NCI-H1930 (cell line): ENCODE measurements at places on chromosomes 13 and 19.
A peak's percentile ranks its signal among the peaks of the same experiment; 100 is the strongest.

- DNase-seq = no peak
Measured at GRCh38 chr19:1166872-1167573, 7.0 kb downstream of the SBNO2 start.

GRCh38 chr13:67859904-67860303 is 629.8 kb upstream of the PCDH9 start:
- DNase-seq = no peak

DNA sequence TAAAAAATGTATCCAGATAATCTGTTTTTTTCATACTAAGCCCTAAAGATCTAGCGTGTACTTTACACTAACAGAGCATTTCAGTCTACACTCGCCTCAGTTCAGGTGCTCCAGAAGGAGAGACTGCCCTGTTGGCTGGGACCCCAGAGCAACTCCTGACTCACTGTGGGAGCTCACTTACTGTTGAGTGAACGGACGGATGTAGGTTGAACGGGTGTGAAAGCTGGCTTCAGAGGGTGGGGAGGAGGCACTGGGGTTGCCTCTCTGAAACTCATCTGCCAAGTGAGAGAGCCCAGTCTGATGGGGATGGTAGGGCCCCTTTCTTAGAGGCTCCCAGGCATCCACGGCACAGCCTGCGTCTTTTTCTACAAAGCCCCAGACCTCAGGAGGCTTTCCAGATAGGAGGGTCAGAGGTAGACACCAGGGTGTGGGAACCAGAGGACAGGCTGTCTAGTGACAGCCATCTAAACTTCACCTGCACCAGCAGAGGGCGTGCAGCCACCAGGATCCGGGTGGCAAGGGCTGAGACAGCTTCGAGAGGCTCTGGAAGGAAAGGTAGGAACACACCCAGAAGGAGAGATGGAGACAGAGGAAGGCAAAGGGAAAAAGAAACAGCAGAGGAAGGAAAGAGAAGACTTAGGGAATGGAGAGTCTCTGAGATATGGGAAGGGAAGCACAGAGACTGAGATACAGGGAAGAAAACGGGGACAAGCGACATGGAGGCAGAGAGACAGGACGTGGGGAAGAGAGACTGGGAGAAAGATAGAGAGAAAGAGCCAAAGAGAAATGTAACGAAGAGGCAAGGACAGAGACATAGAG is 3.7 kb downstream of the KASH5 start:
- peak; percentile 85 for DNase-seq

GRCh38 chr19:2242092-2242537 is 5.5 kb downstream of the SF3A2 start:
- DNase-seq = no peak

GRCh38 chr13:97212601-97213040 is 9.5 kb upstream of the MBNL2 start:
- no peak for DNase-seq

GRCh38 chr19:32831611-32832010 is 38.0 kb downstream of the SLC7A9 start:
- DNase-seq = no peak

- no peak for DNase-seq
Measured at GRCh38 chr13:101728615-101729014, 276.1 kb downstream of the ITGBL1 start.

GRCh38 chr19:49059053-49059452 is 1.5 kb upstream of the CGB7 start:
- DNase-seq = no peak

DNA sequence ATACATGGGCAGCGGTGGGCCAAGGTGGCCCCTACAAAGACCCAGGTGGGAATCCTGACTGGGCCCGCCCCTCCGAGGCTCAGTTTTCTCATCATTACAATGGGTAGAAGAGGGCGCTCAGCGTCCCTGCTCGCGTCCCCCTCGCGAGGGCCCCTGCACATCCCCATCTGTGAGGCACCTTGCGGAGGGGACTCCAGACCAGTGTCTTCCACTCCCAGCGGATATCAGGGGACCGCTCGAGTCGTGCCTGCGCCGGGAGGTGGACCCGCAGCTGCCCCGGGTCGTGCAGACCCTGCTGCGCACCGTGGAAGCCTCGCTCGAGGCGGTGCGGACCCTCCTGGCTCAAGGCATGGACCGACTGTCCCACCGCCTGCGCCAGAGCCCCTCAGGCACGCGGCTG is 15.3 kb upstream of the COLGALT1 start:
- DNase-seq = no peak

DNA sequence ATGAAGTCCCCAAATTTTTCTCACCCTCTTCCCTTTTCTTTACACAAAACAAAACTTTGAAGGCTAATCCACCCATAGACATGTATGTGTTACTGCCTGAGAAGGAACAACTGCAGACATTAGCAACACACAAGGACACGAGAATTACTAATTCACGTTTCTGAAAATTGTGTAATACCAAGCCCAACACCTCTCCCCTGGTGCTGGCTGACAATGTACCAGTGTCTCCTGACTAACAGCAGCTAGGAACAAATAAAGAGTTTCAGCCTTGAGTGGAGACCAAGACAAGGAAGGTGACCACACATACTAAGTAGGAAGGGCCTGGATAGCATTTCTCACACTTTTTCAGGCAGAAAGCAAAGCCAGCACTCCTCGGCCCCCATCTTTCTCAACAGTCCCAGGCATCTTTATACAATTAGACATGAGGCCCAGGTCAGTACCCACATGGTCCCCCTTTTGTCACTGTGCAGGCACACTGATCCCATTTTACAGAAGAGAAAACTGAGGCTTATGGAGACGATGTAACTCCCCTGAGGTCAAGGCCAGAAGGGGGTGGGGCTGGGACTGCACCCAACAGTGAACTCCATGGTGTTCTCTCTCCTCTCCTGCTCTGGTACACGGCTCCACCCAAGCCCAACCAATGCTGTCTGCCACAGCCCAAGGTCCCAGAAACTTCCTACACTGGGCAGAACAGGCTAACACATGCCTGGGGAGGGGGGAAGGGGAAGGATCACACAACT is 8.7 kb downstream of the BRD4 start:
- DNase-seq = no peak

DNA sequence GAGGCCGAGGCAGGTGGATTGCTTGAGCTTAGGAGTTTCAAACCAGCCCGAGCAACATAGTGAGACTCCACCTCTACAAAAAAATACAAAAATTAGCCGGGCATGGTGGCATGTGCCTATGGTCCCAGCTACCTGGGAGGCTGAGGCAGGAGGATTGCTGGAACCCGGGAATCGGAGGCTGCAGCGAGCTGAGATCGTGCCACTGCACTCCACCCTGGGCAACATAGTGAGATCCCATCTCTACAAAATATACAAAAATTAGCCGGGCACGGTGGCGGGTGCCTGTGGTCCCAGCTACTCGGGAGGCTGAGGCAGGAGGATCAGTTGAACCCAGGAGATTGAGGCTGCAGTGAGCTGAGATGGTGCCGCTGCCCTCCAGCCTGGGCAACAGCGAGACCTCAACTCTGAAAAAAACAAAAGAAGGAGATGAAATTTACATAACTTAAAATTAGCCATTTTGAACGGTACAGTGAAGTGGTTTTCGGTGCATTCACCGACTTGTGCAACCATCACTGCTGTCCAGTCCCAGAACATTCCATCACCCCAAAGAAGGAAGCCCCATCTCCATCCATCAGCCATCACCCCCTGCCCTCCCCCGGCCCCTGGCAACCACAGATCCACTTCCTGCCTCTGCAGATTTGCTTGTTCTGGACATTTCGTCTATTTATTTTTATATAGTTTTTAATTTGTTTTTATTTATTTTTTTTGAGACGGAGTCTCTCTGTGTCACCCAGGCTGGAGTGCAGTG is 1.6 kb upstream of the AZU1 start:
- no peak for DNase-seq

GRCh38 chr13:36919171-36919832 is 736 bp downstream of the SMAD9 start:
- peak; percentile 12 for DNase-seq

- peak; percentile 67 for DNase-seq
Measured at GRCh38 chr13:59452189-59452890, 711.4 kb downstream of the DIAPH3 start.

GRCh38 chr13:75881109-75881775 is 245.1 kb downstream of the LMO7 start:
- DNase-seq = no peak

DNA sequence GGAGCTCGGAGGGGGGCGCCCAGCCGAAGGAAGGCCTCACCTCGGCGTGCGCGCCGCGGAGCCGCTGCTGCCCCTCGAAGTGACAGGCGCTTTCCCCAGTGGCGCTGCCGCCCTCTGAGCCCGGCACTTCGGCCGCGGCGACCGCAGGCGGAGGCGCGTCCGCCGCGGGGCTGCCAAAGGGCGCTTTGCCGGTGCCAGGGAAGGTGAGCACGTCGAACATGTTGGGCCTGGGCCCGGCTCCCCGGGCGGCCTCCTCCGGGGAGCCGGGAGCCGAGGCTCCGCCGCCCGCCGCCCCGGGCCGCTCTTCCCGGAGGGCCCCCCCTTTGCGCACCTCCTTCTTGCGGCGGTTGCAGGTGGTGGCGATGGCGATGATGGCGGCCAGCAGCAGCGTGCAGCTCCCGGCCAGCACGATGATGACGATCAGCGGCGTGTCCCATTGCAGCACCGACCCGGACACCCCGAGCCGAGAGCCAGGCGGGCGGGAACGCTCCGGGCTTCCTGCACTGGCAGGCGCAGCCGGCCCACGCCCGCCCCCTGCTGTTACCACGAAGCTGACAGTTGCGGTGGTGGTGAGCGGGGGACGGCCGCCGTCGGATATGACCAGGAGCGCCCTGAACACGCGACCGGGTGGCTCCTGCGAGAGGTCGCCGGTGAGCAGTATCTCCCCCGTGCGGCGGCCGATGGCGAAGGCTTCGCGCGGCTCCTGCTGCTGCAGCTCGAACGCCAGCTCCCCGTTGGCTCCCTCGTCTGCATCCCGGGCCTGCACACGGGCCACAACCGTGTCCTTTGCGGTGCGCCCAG is 2.5 kb downstream of the PCDH8 start:
- no peak for DNase-seq

DNA sequence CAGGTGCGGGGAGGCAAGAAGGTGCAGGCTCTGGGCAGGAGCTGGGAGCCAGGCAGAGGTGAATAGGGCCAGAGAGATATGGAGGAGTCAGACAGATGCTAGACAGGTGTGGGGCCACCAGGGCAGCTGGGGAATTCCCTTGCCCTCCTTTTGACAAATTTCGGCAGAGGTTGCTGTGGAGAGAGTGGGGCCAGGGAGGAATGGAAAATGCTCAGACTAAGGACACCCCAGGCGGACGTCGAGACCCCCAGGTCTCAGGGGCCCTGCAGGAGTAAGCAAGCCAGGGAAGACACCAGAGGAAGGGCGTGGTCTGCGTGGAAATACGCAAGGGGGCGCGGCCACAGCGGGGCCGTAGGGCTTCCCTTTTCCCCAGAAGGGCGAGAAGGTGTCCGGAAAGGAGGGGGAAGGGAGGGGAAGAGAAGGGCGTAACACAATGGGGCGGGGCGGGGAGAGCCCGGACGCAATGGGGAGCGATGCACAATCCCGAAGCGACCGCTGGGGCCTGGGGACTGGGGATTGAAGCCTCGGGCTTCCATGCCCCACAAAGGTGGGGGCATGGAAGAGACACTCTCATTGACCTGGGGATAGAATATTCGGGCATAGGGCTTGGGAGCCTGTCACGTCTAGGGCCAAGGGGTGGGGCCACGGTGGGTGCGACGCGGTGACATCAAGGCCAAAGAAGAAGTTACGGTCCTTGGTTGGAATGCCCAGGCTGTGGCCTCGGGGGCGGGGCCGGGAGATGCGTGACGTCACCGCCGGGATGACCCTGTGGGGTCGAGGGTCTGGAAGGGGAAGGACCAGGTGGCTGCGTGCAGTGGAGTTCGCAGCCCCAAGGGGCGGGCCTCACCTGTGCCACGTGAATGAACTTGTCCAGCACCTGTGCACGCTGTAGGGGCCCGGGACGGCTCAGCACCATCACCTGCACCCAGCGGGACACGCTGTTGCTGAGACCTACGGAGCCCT is 8.2 kb downstream of the RASGRP4 start:
- DNase-seq = peak; percentile 59

DNA sequence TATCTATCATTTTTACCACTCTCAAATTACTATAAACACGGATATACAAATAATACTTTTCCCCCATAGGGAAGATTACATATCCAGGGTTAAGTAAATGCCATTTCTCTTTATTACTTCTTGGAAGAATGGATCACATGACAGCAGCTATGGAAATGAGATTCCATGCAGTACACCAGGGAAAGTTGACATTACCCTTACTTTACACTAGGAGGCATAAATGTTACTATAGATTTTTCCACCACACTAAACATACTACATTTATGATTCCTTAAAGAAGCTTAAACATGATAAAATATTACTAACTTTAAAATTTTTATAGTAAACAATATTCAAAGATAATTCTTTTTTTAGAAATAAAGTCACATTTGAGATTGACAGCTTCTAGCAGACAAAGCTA is 611.4 kb downstream of the PCDH9 start:
- no peak for DNase-seq

- DNase-seq = no peak
Measured at GRCh38 chr13:23510544-23510916, 59.7 kb upstream of the TNFRSF19 start.

- DNase-seq = peak; percentile 91
Measured at GRCh38 chr13:30307194-30307970, at the start of gene KATNAL1. Gene KATNAL1 (minus strand): TSS chr13:30307551. CDS start chr13:30283777, 23,774 bp downstream.

DNA sequence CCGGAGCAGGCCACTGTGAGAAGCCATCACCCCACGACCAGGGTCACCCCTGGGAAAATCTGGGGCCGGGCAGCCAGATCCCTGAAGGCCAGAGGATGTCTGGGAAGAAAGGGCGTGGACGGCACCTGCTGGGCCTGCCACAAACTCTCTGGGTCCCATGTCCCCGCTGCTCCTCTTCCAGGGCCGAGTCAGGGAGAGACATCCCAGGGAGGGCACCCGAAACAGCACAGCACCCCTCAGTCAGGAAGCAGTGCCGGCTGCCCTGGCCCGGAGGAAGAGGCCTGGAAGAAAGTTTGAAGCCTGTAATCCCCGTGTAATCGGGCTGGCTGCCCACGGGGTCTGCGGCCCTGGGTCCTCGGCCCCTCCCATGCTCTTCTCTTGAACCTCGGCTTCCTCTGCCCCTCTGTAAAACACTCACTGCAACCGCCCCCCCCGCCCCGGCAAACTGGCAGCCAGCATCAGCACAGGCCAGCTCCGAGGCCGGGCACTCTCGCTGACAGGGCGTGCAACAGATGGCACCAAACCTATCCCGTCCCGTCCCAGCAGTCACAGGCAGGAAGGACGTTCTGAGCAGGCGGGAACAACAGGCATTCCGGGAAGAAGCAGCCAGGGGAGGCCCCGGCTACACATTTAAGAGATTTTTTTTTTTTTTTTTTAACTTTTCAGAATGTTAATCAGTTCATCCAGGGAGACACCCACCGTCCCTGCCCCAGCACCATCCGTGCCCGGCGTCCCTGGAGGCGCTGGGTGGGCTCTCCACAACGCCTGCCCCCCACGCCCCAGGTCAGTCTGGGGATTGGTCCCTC is 1.5 kb downstream of the SBNO2 start:
- no peak for DNase-seq

- DNase-seq = no peak
Measured at GRCh38 chr19:10535613-10536012, 8.1 kb upstream of the ATG4D start.
